ENCODE measurements at places on chromosomes 16 and 17.

DNA sequence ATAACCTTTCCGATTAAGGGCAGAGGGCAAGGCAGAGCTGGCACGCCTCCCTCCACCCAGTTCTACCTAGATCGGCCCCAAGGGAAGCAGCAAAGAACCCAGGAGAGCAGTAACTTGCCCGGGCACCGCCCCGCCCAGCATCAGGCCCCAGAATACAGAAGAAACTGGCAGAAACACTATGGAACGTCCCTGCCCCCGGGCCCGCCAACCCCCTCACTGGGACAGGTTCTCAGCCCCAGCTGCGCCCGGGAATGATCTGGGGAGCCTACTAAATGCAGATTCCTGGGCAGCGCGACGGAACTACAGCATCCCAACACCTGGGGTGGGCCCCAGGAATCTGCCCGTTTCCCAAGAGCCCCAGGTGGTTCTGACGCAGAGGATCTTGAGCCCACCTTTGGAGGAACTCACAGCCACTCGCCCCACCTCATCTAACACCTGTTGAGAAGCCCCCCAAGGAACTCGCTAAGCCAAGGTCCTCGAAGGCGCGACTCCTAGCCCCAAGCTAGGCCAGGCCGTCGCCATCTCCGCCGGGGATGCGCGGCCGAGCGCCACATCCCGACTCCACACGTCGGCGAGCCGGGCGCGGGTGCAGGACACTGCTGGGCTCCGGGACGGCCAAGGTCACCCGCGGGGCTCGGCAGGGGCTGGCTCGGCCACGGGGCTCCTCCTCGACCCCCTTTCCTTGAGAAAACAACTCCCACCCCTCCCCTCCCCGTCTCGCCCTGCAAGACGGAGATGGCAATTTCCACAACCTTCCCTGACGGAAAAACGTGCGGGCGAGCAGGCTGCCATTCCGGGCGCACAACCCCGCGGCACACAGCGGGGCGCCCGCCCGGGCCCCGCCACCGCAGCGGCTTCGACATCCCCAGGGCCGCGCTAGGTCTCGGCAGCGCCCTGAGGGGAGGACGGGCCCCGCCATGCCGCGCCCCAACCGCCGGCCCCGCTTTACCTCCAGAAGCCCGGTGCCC lies 913 bp downstream of the CDIP1 start:
- no peak for DNase-seq

DNA sequence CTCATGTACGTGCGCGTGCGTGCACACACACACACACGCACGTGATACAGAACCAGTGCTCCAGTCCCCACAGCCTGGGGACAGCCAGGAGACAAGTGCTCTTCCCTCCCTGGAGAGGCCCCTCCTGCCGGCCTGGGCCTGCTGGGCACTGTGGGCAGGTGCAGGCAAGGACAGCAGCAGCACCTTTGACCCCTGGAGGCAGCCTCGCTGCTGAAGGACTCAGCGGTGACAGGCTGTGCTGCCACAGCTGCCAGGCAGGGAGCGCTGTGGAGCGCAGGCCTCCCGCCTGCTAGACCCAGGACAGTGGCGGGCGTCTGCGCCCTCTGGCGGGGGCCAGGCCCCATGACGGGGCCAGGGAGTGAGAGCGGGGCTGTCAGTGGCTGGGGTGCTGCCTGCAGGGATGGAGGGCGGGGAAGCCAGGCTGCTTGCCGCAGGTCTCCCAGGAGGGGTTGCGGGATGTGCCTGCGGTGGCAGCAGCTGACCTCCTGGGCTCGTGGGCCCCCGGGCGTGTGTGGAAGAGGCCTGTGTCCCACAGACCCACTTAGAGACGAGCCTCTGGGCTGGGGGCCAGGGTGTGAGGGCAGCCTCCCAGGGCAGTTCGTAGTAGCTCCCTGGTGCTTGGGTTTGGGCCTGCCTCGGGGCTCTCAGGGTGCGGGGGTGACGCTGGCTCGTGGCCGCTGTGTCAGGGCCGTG lies 63.5 kb upstream of the PVALEF start:
- DNase-seq: peak; percentile 87

DNA sequence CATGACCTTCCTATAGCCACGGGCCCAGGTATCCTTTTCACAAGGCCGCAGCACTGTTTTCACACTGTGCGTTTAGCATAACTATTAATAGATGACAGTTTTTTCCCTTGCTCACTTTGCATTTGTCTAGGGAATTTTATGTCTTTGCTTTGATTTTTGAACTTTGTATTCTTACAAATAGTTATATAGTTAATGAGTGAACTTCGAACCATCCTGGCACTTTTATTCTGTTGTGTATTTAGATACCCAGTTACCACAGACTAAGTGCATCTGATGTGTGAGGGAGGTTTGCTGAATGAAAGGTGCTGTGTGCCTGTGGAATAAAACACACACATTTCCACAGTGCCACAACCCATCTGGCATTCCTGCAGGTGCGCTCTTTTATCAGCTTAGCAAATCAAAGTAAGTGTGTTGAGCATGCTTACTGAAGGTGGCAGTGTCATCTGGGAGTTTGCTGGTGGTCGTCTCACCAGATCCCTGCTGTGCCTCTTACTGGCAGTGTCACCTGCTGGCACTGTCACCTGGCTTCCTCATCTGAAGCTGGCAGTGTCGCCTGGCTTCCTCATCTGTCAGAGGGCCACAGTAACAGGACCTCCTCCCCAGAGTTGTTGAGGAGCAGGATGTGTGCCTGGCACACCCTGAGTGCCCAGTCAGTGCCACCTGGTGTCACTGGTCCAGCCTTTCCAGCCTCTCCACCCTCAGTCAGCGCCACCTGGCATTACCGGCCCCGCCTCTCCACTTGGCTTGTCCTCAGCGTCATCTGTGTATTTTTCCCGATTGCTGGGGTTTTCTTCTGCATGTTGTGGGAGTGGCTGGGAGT lies 37.6 kb downstream of the USP10 start:
- DNase-seq: no peak

- DNase-seq: no peak
Measured at GRCh38 chr17:67150826-67151225, 94.2 kb downstream of the HELZ start.

DNA sequence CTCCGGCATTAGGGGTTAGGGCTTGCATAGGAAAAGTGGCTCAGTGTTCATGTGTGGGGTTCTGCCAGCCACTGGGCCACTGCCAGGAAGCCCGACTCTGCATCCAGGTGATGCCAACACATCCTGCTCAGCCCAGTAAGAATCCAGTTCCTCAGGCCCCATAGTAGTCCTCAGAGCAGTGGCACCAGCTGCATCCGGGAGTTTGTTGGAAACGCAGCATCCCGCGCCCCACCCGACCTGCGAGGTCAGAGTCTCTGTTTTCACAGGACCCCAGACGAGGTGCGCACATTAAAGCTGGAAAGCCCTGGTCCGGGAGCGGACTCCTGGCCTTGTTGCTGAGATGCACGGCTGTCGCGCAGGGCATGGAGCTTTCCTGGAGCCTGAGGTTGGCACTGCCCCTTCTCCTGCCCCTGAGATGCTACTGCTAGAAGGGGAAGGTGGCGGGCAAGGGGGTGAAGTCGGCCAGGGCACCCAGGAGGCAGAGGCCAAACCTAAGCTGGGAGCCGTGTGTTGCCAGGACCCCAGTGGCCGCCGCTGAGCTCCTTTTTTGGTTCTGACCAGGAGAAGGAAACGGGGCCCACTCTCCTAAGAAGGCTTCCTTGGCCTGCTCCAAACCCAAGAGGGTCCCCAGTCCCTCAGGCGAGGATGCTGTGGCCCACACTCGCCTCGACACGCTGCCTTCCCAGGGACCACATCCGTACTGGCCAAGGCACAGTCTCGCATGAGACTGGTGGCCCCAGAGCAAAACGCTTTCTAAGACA lies 44.4 kb downstream of the NOS2 start:
- no peak for DNase-seq
